ENCODE measurements at places on chromosomes 5 and 9.

GRCh38 chr5:157801-158200 lies 33.5 kb upstream of the LRRC14B start:
- no peak for DNase-seq

DNA sequence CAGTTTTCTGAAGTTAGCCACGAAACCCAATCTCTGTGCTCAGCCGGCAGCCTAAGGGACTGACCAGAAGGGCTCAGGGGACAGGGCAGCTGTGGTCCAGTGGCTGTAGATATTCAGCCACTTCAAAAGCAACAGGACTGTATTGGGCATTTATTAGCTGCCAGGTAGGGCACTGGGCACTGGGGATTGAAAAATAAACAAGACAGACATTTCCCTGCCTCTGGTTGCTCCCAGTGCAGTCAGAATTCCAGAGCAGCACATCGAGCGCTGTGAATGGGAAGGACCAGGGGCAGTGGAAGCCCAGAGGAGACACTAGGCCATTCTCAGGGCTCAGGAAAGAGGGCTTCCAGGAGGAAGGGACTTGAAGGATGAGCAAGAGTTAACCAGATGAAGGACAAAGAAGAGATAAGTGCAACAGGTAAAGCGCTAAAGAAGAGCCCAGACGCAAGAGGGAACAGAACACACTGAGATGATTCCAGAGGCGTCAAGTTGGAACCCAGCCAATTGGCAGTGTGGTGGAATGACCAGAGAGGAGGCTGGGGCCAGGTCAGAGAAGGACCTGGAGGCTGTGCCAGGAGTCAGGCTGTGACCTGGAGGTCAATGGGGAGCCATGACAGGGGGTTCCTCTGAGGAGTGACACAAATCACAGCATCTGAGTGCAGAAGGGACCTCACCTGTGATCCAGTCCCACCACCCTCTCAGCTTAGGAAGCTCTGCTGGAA lies 122.5 kb upstream of the ZNF618 start:
- no peak for DNase-seq

DNA sequence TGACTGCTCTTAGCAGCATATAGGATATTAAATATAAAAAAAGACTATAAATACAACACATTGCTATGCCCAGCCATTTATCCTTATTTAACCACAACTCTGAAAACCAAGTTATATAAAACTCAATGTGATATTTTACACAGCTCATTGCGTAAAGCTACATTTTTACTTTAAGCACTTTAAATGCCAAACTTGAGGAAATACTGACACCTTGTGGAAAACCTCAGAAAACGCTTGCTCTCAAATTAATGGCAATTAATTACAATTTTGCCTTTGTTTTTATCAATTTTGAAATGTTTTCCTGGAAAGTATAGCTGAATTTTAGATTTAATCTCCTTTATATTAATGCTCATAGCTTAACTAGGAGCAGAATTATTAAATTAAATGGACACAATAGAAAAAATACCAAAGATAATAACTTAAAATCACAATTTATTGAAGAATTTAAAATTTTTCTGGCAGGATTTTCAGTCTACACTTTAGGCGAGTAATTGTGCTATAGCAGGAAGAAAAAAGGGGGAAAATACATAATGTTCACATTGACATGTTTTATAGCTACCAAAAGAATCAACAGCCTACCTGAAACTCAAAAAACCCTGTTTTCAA lies 25.2 kb upstream of the PLAC8L1 start:
- DNase-seq, result no peak

DNA sequence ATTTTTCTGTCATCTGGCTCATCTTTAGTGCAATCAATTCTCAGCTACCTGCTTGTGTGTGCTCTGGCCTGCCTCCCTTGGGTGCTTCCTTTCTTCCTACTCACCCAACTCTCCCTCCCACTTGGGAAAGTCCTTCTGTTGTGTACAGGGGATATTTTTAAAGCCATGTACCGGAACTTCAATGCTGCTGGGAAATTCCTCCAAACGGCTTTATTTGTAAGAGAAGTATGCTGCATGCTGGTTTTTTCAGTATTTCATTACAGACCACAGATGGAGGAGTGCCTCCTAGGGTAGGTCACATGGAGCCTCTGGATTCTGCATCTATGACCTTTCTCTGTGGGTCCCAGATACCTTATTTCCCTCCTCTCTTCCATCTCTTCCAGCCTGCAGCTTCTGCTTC lies 5.4 kb upstream of the HMHB1 start:
- DNase-seq, result no peak

DNA sequence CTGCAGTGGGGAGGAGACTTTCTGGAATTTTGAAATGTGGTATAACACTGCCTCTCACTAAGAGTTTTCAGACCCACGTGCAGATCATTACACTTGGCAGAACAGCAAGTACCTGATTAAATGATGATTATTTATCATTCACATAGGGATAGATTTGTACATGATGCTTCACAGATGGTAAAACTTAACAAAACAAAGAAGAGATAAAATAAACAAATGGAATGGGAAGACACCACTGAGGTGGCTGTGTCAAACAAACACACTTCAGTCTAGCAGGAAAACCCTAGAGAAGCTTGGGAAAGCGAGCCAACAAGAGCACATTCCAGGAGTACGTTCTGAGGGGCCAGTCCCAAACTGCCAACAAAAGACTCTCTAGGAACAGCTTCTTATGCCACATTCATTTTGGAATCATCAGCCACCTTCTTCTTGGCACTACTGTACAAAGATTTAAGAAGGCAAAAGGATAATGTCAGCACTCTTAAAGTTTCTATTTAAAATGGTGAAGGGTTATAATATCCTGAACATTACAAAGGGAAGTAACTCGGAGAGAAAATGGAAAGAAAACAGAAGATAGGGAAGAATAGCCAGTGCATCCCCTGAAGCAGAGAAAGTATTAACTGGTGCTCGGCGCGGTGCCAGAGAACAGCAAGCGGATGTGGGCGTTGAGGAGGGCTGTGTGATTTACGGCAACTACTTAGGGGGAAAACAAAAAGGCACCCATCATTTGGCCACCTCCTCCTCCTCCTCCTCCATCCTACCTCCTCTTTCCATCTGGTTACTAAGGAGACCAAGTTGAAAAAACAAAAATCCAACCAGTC lies 1.6 kb downstream of the MED27 start:
- DNase-seq, result peak; percentile 58

- DNase-seq, result peak; percentile 9
These were observed 665 bp upstream of the INSL4 start for GRCh38 chr9:5230554-5230953.

- peak; percentile 5 for DNase-seq
These were observed 52.8 kb upstream of the CCDC112 start for GRCh38 chr5:115349001-115349817.

GRCh38 chr9:2758162-2758897 lies 41.0 kb downstream of the KCNV2 start:
- no peak for DNase-seq

GRCh38 chr5:7902201-7902600 lies 33.3 kb downstream of the MTRR start:
- DNase-seq, result no peak

- DNase-seq, result no peak
These were observed 219.0 kb downstream of the COMMD10 start for GRCh38 chr5:116303810-116304209.

DNA sequence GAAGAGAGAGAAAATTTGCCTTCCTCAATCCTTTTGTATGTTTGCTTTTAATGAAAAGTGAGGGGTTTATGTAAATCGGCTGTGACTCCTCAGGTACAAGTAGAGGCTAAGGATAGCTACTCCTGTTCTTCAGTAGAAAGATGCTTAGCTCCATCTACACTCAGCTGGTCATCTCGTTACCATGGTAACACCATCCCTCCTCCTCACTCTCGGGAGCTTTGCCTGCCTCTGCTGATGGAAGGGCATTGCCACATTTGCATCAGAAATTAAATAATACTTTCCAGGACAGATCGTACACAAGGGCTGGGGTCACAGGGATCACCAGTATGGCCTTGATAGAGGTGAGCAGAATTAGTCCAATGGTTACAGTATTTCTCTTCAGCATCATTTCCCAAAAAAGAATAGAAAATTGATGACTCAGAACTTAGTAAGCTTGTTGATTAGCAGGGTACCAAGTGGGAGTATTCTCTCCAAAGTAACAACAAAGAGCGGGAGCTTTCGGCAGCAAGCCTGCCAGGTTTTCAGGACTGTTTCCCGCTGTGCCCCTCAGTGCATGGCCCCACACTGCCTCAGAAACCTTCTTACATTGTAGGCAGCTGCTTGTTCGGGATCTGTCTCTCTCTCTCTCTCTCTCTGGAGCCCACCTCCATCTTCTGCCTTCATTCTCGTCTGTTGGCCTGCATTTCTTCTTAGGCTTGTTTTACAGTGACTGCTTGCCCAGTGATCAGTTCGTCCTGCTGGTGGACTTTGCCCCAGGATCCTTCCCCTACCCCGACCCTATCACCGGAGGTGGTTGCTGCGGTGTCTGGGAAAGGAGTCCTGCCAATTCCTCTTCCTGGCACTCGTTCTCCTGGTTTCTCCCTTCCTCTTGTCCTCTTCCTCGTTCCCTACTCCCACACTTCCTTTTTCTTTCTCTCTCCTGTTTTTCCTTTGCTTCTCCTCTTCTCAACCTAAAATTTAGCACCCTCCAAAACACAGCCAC lies 51.9 kb upstream of the SNAPC3 start:
- no peak for DNase-seq

DNA sequence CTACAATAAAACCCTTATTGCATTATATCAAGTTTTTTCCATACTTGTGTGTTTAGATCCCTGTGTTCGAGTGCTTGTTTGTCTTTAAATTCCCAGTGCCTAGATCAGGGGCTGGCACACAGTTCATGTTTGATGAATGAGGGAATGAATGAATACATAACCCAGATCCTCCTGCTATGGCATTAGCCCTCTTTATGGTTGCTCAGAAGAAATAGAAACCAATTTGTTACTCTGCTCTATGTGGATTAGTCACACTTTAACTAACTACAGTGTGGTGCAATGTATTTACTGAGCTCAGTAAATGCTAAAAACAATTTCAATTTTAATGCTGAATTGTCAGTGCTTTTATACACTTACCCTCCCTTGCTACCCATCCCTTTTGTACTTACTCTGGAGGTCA lies 16.4 kb upstream of the GALNT10 start:
- DNase-seq, result no peak

DNA sequence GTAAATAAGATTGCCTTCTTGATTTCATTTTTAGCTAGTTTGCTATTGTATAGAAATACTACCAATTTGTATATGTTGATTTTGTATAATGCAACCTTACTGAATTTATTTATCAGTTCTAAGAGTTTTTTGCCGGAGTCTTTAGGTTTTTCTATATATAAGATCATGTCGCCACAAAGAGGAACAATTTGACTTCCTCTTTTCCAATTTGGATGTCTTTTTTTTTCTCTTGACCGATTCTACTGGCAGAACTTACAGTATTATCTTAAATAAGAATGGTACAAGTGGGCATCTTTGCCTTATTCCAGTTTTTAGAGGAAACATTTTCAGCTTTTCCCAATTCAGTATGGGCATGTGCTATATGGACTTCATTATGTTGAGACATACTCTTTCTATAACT lies 624.7 kb upstream of the ACO1 start:
- DNase-seq, result no peak

- peak; percentile 79 for DNase-seq
These were observed 61.7 kb upstream of the ZFR start for GRCh38 chr5:32506201-32506661.

DNA sequence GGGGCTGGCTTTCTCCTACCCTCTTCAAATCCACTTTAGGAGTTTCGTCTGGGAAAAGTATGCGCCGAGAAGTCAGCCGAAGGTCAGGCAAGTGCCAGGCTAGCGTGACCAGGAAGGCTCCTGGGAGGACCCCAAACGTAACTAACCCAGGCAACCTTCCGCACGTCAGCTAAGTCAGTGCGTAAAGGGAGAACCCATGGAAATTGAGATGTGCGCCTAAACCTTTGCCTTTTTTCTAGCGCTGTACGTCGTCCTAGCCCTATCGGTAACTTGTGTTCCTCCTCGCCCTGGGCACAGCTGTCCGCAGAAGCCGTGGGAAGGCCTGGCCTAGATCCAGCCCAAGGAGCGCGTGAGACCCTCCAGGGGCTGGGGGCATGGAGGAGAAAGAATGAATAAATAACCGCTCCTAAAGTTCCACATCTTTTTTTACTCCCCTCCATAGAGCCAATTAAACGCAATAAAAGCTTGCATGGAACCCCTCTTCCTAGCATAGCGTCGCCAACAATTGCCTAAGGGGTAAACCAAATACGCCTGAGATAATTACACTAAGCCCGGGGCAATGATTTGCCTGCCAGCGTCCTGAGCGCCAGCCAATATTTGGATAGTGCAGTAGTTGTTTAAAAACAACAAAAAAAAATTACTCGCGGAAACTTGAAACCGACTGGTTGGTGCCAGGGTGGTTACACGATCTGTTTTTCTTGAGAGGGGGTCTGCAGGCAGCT lies 4.0 kb upstream of the FOXB2 start:
- DNase-seq, result peak; percentile 91

DNA sequence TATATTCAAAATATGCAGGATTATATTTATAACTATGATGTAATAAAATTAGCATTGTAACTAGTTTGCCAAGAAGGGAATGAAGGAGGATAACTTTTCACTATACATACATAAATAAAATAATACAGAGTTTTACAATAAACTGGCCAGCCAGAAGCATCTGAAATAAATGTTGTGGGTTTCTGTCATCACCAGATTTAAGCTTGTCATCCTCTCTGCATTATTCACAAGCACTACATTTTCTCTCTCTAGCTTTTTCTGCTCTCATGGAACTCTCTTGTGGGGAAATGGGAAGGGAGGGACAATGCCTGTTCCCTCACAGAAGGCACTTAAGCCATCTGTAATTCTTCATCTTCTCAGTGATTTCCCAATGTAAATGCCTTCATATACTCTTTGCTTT lies 626.8 kb downstream of the SEMA5A start:
- no peak for DNase-seq

DNA sequence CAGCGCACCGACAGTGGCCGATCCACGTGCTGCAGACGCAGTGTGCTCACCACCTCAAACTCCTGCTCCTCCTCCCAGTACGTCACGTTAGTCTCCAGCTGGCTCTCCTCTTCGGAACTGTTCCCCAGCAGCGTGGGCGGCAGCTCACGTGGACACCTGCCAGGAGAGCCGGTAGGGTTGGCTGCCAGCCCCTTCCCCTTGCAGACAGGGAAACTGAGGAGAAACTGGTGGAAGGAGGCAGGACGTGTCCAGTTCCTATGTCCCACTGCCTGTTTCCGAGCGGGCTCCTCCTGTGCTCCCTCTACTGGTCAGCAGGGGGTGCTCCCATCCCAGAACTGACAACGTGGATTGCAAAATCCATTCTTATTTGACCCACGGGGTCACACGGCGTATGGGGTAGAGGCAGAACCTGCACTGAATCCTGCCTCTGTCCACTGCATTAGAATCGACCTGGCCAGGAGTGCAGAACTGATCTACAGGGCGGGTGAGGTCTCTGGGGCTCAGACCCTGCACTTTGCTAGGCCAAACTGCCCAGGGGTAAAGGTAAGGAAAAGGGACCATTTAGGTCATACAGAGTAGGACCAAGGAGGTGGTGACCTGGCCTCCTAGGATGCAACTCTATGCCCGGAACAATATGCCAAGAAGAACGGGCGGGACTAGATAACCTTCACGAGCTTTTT lies 25.7 kb downstream of the PDGFRB start:
- DNase-seq, result peak; percentile 15

- no peak for DNase-seq
These were observed 43.1 kb downstream of the ELL2 start for GRCh38 chr5:95918421-95919006.

- DNase-seq, result no peak
These were observed 25.7 kb upstream of the LHX2 start for GRCh38 chr9:123985869-123986268.

GRCh38 chr5:7686794-7687193 lies 164.1 kb downstream of the CFAP90 start:
- DNase-seq, result no peak
